Stimulated activated CD8-positive, alpha-beta memory T cell treated with anti-CD3 and anti-CD28 coated beads, Interleukin-4, amount 100 ng/mL, for 24 hours (primary cell): ENCODE measurements at places on chromosomes 13 and 19.

GRCh38 chr19:42023943-42024260, 29.9 kb upstream of the ATP1A3 start:
- no peak for DNase-seq

DNA sequence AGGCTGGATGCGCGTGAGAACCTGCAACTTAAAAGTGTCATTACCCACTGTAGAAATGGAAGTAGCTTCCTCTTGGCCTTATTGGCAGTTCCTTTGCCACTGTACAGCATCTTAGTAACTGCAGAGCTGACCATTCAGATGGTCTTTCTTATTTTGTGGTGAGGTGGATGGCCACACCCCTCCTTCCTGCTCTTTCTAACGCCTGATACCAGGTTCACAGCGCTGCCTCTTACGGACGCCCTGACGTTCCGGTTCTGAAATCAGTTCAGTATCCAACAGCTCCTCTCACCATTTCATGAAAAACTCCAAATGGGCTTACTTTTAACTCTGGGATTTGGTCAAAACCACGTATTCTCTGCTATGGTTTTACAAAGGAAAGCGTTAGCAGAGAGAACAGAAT, 134.6 kb downstream of the ATP11A start:
- DNase-seq = no peak

GRCh38 chr13:77028202-77028601, 1.2 kb upstream of the FBXL3 start:
- no peak for DNase-seq

- no peak for DNase-seq
Observed at GRCh38 chr19:6970021-6970420, 51.2 kb downstream of the MBD3L2B start.

- no peak for DNase-seq
Observed at GRCh38 chr13:86741762-86742285, 929.3 kb upstream of the SLITRK5 start.

DNA sequence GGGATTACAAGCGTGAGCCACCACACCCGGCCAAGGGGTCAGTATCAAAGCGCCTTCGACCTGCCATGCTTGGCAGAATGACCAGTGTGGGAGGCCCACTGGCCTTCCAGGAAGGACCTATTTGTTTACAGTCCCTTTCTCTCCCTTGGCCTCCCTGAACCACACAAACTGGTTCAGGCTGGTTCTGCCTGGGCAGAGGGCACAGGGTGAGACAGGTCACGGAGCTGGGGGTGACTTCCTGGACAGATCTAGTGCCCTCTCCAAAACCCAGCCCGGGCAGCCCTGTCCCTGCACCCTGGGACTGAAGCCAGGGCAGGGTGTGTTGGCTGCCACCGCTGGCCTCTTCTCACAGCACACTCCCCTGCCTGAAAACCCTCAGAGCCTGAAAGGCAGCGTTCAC, 11.3 kb downstream of the PLEKHF1 start:
- DNase-seq = no peak

- no peak for DNase-seq
Observed at GRCh38 chr19:6489278-6490061, 7.9 kb upstream of the DENND1C start.

- no peak for DNase-seq
Observed at GRCh38 chr19:40241809-40242384, 15.4 kb upstream of the CCNP start.

DNA sequence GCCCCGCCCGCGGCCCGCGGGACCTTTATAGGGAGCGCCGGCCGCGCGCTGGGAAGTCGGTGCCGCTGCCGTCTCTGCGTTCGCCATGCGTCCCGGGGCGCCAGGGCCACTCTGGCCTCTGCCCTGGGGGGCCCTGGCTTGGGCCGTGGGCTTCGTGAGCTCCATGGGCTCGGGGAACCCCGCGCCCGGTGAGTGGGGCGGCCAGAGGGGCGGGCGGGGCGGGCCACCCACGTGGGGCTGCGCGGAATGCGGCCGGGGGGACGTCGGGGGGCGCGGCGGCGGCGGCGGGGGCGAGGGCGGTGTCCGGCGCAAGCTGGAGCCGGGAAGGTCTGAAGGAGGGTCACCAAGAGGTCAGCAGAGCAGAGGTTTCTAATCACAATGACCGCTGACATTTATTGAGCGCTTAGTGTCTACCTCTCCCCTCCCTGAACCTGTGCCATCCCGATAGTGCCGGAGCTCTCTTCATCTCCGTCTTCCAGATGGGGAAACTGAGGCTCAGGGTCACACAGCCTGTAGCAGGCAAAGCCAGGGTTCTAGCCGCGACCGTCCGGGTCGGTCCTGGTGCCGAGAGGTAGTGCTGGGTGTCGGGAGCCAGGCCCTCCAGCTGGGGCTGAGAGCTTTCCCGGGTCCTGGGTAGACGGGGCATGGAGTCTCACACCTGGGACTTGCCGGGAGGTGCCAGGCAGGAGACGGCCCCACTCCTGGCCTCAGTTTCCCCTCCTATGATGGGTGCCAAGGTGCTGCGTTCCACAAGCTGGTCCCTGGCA, at the start of gene FSTL3:
Gene FSTL3, plus strand, starts transcription at position 54 of the 767 bp plus-strand sequence. Its CDS starts 32 bp downstream, at position 86.
- no peak for DNase-seq

DNA sequence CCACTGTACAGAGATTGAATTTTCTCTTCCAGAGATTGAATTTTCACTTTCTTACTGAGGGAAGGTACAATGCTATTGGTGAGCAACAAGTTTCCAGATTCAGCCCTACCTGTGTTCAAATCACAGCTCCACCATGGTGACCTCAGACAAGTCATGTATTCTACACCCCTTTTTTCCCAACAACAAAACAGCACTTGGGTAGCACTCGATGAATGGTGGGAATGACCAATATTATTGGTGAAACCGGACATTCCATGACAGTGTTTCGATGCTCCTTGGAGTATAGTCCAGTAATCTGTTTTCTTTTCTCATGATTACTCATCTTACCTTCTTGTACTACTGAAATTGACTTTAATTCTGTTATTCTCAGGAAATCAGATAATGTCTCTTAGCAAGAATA, 266.2 kb upstream of the SOX21 start:
- DNase-seq = no peak

- DNase-seq = no peak
Observed at GRCh38 chr19:40810160-40810559, 11.2 kb downstream of the EGLN2 start.

GRCh38 chr13:21709697-21710096, 38.8 kb downstream of the FGF9 start:
- no peak for DNase-seq

- no peak for DNase-seq
Observed at GRCh38 chr19:8259922-8260247, 48.3 kb downstream of the CD320 start.

DNA sequence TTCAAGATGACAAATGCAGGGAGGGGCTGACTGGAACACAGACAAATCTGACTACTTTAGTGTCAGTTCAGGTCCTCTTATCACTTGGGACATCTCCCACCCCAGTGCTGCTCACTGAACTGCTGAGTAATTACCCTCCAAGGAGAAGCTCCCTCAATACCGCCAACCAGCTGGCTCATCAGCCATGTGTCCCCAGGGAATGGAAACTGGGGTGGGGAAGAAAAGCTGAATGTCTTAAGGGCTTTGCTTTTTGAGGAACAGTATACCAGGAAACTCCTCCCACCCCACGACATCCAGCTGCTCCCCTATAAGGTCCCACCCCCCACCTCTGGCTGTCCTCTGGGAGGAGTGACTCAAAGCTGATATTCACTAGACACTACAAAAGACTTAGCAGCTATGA, 2.0 kb downstream of the ZNF823 start:
- no peak for DNase-seq

GRCh38 chr13:111177921-111178320, 62.8 kb downstream of the ARHGEF7 start:
- no peak for DNase-seq

DNA sequence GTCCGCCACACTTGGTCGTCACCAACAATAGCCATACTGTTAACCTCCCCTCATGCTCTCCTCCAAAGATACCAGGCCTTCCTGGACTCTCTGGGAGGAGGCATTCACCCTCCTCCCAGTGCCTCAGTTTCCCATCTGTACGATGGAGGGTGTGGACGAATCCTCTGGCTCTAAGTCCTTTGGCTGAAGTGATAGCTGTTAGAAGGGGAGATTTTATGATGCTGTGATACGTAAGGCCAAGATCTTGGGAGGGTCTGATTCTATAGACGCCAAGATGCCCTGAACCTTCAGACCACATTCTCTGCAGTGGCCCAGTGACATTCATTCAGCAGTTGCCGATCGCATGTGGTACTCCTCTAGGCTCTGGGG, 14.8 kb upstream of the NOP53 start:
- DNase-seq = no peak

DNA sequence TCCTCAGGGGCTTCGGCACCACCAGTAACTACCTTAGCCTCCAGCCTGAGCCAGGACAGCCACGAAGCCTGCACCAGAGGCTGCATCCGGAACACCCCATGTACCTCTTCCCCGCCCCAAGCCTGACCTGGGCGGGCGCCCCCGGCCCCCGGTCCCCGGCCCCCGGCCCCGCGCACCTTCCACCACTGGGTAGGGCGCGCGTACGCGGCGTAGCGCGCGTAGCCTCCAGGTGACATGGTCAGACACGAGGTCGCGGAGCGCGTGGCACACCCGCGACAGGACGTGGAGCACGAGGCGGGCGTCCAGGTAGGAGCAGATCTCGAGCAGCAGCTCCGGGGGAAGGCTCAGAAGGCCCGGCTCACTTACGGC, 450 bp downstream of the FBXW9 start:
- no peak for DNase-seq

DNA sequence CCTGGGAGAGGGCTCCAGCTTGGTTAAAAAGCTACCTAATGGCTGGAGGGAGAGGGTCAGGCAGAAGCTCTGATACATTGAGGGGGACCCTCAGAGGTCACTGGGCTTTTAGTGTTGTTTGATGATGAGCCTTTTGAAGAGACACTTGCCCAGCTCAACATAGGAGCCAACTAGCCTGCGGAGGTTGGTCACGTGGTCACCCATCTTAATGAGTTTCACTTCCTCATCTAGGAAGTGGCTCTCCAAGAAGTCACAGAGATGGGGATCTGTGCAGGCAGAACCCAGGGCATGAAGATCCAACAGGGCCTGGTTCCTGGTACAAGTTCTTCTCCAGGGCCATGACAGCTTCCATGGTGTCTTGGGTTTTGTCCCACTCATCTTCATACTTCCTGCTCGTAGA, 33.4 kb downstream of the IPO5 start:
- no peak for DNase-seq

DNA sequence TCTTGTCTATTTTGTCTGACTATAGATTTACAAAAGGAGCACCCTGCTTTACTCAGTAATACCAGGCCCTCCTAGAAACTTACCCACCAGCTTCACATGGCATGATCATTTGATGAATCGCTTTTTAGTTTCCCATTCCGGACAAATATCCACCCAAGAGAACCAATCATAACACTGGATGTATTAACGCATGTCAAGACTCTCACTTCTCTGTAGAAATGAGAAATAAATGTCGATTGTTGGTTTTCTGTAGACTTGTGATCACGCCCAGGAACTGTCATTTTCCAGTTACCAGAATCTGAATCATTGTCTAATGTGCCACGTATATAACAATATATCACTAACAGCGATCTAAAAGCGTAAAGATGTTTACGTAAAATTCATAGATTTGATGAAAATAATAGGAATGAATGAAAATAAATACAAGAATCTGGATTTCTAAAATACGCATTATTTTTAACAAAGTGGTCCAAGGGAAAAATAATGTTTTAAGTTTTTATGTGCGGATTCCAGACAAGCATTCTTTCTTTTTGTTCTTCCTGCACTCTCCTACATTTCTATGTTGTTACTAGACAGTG, 14.0 kb downstream of the CDX2 start:
- DNase-seq = no peak

GRCh38 chr13:48563626-48564025, 30.7 kb upstream of the RCBTB2 start:
- DNase-seq = no peak

DNA sequence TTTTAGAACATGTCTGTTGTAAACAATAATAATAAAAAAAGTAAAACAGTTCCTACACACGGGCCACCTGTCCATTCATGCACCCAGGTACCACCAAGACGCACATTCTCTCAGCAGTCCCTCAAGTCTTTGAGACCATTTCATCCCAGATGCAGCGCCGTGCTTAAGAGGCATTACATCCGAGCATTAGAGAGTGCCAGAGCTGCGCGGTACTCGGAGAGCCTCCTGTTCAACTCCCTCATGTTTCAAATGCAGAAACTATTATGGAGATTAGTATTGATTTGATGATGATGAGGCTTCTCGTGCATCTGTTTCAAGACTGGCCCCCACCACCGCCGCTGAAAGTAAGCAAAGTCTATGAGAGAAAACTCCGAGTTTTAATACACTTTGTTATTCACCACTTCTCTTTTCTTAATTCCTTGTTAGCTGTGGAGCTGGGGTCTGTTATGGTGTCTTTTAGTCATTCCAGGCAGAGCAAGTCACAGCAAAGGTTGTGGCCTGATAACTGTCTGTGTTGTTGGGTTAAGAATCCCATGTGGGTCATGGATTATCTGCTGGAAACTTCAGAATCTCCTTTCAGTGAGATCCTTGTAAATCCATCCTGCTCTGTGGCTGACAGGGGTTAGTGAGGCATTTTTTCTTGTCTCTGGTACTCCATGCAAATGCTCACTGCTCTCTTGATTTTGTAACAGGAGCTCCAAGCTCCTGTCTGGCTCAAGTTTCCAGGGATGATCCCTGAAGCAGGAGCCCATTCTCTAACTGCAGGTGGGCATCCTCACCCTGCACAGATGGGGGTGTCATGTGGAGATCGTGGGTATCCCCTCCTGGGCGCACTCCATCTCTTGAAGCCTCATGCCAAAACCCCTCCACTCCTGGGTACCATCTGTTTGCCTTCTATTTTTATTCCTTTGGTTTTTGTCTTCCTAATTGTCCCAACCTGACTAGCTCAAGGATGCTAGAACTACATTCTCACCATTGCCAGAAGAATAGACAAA, 74.9 kb upstream of the MTIF3 start:
- DNase-seq = no peak

- no peak for DNase-seq
Observed at GRCh38 chr13:53781941-53782340, 753.3 kb downstream of the OLFM4 start.

DNA sequence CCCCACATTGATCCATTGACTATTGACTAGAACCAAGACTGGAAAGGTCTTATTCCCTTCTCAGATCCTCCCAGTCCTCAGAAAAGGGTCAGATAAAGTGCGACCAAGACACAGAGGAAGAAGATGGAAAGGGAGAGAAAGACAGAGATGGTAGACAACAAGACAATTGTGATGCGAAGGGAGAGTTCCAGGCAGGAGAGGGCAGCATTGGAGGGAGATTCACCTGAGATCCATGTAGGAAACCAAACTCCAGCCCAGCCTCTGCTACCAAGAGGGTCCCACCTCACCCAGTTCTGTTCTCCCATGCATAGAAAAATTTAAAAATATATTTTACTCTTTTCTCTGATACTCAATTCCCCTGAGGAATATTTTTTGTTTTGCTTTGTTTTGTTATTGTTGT, 67.3 kb upstream of the TSHZ3 start:
- DNase-seq = no peak

- no peak for DNase-seq
Observed at GRCh38 chr13:21149568-21149967, 26.8 kb downstream of the SKA3 start.
